ENCODE measurements at places on chromosomes 3 and 15.

DNA sequence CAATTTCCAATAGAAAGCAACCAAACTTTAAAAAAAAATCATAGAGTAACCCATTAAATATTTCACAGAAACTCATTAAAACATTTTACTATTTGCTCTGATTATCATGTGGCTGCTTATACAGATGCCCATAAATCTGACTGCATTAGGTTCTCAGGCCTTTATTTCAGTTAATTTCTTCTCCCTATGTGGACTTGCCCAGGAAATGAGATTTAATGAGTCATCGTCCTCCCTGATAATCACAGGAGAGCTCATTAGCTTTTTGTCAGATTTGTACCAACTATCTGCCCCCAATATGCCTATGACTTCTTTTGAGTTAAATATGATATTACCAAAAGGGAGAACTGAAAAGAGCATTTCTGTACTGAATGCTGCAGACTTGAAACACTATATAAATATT, 168.0 kb downstream of the FOXB1 start:
- DNase-seq, result no peak

GRCh38 chr3:16322189-16322588, 57.2 kb downstream of the OXNAD1 start:
- DNase-seq, result no peak

DNA sequence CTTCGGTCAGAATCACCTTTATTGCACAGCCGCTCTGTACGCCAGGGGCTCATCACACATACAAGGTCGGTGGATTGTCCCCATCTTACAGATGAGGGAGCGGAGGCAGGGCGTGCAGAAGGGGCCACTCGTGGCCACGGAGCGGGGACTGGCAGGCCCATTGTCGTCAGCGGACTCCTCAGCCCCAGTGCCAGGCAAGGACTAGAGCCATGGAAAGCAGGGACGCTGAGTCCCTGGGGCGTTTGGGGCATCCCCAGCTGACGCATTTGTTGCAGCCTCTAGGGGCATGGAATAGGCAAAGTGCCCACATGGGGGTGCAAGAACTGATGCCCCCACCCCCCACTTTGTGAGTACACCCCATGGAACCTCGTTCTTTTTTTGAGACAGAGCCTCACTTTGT, 29.8 kb upstream of the FURIN start:
- DNase-seq, result no peak

GRCh38 chr3:184651904-184652303, 60.0 kb downstream of the MAGEF1 start:
- no peak for DNase-seq

DNA sequence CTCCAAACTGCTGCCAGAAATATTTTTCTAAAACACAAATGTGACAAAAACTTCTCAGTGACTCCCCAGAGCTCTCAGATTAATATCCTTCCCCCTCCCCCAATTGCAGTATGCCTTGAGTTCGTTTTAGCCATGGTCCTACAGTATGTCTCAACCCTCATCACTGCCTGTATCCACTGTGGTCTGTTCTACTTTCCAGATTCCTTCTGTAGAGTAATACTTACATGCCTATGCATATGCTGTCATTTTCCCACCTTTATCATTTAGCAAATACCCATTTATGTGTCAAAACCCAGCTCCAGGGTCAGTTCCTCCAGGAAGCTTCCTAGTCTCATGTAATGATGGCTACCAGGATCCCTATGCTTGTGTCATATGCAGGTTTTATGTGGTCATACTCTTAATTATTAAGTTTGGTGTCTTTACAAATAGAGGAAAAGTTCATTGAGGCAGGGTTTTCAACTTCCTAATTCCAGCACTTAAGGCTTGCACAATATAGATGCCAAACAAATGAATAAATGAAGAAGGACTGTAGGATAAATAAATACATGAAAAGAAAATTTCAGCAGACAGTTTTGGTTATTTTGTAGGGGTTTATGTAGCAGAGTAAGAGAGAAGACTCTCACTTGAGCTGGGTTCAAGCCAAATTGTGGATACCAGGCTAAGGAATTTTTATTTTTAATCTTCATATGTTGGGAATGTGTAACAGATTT, 170.8 kb downstream of the ALCAM start:
- no peak for DNase-seq

DNA sequence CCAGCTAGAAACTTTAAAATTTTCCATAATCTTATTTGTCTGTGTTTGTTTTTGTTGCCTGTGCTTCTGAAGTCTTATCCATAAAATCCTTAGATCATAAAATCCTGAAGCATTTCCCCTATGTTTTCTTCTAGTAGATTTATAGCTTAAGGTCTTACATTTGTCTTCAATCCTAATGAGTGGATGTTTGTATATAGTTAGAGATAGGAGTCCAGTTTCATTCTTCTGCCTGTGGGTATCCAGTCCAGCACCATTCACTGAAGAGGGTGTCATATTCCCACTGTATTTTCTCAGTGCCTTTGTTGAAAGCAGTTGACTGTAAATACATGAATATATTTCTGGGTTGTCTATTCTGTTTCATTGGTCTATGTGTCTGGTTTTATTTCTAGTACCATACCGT, 44.8 kb upstream of the SPSB4 start:
- no peak for DNase-seq

GRCh38 chr3:10263646-10264363, 15.5 kb downstream of the TATDN2 start:
- no peak for DNase-seq

DNA sequence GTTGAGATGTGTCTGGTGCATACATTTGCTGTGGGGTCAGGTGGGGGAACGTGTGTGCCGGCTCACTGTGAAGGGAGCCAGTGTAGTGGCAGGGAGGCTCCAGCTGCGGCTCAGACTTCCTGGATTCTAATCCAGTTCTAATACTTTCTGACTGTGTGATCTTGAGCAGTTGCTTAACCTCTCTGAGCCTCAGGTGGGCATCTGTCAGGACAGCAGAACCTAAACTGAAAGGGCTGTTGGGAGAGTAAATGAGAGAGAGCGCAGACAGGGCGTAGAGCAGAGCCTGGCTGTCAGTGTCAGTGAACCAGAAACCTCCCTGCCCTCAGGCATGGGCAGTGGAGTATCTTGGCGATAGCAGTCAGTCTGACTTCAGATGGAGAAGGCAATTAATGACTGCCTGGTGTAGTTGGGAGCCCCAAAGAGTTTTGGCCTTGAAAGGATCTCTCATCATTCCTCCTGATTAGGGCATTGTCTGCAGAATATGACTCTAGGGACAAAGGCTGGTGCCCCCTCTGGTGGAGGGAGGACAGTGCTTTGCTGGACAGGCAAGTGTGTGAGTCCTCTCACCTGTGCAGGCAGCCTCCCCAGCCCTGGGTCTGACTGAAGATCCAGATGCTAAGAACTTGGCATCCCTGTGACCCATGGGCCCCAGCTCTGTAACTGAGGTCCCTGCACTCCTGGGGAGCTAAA, 9.6 kb downstream of the KBTBD13 start:
- no peak for DNase-seq

DNA sequence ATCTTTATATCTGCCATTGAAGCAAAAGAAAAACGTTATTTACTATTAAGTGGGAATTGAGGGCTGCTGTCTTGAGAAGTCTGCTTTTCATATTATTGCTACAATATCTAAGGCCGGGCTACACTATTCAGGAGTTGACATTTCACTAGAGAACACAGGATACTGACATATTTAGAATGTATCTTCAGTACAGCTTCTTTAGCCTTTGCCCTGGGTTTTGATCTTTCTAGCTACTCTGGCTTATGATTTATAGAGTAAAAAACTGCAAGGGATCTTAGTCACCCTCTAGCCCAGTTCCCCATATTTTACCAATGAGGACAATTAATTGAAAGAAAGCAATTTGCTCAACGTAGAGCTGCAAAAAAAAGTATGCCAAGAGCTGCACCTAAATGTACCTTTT, 307.4 kb upstream of the DPPA4 start:
- DNase-seq, result no peak

DNA sequence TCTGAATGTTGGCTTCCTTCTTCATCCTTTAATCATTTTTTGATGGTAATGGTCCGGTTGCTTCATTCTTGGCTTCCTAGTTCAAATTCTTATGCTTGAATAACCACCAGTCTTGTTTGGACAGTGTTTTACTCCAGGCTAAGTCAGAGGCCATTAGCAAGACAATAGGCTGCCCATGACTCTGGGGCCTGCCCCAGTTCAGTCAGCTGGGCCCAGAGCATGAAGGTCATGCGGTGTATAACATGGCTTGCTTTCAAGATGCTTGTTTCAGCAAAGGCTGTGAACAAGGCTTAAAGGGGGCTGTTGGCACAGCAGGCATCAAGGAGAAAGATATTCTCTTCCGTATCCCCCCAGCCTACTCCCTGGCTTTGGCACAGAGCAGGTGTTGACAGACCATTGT, 13.7 kb downstream of the TM4SF18 start:
- no peak for DNase-seq

GRCh38 chr3:10867384-10867783, 51.4 kb downstream of the SLC6A11 start:
- DNase-seq, result no peak

- DNase-seq, result no peak
Measured at GRCh38 chr3:186128158-186128557, 19.3 kb upstream of the ETV5 start.

GRCh38 chr3:47024932-47025331, 45.5 kb downstream of the NBEAL2 start:
- DNase-seq, result no peak

DNA sequence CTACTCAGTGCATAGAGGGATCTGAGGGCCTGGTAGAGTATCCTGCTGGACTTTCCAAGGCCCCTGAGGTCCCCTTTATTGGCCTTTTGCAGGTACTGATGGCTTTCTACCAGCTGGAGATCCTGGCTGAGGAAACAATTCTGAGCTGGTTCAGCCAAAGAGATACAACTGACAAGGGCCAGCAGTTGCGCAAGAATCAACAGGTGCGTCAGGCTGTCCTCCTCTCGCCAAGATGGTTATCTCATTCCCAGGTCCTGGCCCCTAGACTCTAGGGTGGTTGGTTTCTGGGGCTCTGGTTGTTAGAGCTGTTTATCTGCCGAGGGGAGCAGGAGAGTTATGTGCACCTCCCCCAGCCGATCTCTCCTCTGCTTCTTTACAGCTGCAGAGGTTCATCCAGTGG, 9.3 kb downstream of the EIF2B5 start:
- no peak for DNase-seq

- no peak for DNase-seq
Measured at GRCh38 chr3:196024968-196025367, 56.9 kb downstream of the TFRC start.

DNA sequence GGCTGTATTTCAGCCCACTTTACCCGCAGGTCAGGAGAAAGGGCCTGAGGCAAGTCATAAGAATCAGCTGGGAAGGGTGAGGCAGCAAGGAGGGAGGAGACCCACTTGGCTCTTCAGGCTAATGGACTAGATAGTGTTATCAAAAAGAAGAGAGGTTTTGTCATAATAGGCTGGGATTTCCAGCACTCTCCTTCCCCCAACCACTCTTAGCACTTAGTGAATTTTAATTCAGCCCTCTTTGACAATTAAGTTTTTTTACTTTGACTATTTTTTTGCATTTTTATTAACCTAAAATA, 771 bp downstream of the MPI start:
- no peak for DNase-seq

- DNase-seq, result no peak
Measured at GRCh38 chr3:3806092-3806491, 6.9 kb downstream of the LRRN1 start.

- no peak for DNase-seq
Measured at GRCh38 chr15:70111203-70112073, 13.7 kb upstream of the TLE3 start.

DNA sequence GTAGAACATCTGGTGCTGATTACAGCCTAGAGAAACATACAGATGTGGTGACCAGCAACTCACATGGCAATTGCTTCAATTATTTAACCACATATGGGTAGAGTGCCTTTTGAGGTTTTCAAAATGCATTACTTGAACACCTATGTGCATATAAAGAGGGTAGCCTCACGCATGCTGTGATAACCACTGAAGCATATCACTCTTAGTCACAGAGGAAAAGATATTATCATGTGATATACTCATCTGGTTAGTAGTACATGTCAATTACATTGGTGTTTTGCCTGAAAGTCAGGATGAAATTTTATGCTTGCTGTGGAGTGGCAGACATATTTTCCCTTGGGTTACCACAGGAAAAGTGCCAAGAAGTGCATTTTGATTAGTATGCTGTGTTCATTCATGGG, 459.3 kb upstream of the AGTR1 start:
- DNase-seq, result no peak

DNA sequence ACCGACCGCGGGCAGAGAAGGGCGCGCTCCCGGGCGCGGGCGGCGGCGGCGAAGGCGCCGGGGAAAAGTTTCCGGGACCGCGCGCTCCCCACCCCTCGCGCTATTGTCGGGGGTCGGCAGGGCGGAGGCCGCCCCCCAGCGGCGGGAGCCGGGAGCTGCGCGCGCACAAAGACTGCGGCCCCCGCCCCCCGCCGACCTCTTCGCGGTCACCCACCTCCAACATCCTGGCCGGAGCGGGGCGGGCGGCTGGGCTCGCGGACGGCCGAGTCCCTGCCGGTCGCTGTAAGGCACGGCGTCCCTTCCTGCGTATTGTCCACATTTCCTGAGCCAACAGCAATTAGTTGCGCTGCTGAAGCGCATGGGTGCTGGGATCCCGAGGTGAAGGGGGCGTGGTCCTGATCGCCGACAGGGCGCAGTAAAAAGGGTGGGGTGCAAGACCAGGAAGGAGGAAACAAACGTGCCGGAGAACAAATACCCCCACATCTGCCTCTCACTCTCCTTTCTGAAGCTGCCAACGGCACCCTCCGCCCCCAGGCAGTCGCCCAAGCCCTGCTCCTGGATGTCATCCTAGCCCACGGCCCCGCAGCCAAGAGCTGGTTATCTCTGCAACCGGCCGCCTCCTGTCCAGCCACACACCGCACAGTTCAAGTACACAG, at the start of gene TMEM44:
Gene TMEM44, minus strand, starts transcription at position 71 of the 656 bp plus-strand sequence. CDS start 204 bp downstream, outside the sequence.
- DNase-seq, result peak; percentile 95

- no peak for DNase-seq
Measured at GRCh38 chr3:175073219-175073905, 214.2 kb downstream of the NAALADL2 start.

- no peak for DNase-seq
Measured at GRCh38 chr15:95659656-95660055, 670.8 kb upstream of the NR2F2 start.

- no peak for DNase-seq
Measured at GRCh38 chr15:89088605-89089315, 504 bp downstream of the ABHD2 start.

DNA sequence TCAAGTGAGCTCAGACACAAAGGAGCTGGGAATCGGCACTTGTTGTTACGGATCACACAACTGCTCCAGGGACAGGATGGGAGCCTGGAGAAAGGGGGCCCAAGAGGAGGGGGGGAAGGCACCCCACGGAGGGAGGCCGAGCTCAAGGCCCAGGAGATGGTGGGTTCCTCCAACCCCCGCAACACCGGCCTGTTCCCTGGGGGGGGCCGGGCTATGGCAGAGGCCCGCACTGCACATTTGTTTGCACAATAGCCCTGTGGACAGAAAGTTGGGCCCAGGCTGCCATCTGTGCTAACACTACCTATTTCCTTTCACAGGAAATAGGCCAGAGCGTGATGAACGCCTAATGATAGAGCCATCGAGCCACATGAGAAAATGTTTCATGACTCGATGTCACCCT, 147.1 kb downstream of the NSMCE3 start:
- no peak for DNase-seq

GRCh38 chr15:61243983-61244593, 15.0 kb upstream of the RORA start:
- no peak for DNase-seq

All from GM20000 (cell line).